Stomach (tissue), 19 donors: ENCODE measurements at places on chromosomes 2 and 18.

- DNase-seq: no peak
Measured at GRCh38 chr2:19786408-19787058, 115.2 kb downstream of the TTC32 start.

- no peak for DNase-seq
Measured at GRCh38 chr2:188845692-188846091, 128.5 kb upstream of the COL3A1 start.

DNA sequence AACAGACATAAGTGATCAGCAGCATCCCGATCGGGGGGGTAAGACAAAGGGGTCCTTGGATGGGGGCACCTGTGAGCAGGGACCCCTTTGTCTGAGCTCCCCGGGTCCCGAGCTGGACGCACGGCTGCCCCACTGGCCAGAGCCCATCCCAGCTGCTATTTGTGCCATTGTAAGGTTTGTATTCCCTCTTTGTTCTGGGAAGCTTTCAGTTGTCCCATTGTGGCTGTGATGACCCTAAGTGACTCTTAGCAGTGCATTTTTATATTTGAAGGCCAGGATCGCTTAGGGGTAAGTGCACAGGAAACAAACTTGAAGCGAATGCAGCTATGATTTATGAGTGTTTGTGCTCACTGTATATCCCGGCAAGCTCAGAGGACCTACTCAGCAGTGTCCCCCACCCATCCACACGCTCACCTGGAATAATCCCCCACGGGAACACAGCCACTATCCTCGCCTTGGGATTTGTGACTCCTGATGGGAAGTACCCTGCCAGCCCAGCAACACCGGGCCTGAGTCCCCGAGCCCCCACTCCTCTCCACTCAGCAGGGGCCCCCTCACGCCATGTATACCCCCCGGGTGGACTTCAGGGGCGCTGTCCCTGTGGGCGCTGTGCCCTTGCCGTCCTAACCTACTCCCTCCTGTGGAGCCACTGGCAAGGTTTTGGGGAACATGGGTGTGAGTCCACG lies 80.1 kb downstream of the MBP start:
- DNase-seq: no peak

DNA sequence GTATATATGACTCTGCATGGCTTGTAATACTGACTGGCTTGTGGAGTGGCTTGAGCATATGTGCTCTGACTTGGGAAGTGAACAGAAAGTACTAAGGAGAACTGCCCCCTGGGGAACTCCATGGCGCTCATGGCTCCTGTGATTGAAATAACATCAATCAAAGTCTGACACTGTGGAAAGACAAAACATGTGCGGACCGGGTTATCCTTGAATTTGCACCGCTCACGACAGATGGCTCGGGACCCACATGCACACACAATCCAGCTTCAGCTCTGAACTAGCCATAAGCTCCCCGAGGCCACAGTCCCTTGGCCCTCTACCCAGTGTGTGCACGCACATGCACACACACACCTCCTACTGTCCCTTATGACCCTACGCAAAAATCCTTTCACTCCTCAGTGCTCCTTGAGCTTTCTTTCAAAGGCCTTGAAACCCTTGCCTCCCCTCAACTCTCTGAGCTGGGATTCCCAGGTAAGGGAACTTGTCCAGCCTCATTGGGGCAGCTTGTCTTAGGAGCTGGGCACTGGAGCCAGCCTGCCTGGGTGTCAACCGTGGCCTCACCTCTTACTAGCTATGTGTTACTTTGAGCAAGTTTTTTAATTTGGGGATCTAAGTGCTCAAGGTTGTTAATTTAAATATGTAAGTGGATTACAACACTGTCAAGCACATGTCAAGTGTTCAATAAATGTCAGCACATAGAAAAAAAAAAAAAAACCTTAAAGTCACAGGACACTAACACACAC lies 43.6 kb downstream of the MRPS5 start:
- DNase-seq: no peak

DNA sequence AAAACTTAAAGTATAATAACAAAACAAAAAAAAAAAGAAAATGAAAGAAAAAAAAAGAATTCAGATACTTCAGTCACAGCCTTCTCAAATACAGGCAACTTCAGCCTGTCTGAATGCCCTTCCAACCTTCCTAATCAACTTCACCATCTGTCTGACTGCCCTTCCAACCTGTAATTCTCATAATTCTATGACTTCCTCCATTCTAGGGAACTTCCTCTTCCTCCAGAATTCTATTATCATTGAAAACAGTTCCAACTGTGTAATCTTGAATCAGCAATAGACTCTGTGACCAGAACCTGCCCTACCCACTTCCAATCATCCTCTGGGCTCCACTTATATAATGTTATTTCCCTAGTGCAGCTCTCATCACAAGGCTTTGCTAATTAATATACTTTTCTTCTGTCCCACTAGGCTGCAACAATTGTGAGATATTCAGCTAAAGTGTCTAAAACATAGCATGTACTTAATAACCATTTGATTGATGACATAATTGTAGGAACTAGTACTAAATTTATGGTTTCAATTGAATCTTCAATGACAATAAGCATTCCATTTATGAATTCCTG lies 127.3 kb downstream of the UPP2 start:
- DNase-seq: no peak

DNA sequence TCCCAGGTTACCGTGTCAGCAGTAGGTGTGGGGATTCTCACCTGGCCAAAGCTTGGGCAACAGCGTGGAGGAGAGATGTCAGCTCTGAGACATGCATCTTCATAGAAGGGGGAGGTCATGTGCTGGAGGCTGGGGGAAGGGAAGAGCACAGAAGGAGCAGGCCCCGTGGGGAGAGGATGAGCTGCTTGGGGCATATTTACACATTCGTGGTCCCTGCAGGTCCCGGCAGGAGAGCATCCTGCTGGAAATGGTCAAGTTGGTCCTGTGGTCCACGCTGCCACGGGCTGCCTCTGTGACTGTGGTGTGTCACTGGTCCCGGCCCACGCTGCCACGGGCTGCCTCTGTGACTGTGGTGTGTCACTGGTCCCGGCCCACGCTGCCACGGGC lies 195.1 kb upstream of the TWIST2 start:
- DNase-seq: no peak

DNA sequence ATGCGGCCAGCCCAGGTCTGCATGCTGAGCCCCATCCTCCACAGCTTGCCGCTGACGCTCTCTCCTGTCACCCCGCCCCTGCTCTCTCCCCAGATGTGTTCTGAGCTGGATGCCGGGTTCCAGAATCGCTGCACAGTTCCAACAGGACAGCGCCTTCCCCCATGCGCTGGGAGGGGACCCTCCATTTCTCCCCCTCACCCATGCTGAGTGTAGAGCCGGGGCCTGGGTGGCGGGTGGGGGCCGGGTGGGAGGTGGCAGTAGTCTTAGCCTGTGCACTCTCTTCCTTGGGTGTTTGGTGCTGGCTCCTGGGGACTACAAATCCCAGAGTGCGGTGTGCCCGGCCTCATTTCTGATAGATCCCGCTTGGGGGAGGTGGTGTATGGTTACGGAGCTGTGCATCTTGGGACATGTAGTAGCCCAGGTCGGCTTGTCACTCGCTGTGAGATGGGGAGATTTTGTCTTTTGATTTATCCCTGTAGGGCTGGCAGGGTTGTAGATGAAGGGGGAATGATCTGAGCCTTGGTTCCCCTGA lies 6.8 kb downstream of the DNAJB2 start:
- DNase-seq: no peak

- no peak for DNase-seq
Measured at GRCh38 chr2:487186-488079, 189.8 kb downstream of the TMEM18 start.

GRCh38 chr2:218517434-218518206 lies 50.5 kb downstream of the USP37 start:
- no peak for DNase-seq

DNA sequence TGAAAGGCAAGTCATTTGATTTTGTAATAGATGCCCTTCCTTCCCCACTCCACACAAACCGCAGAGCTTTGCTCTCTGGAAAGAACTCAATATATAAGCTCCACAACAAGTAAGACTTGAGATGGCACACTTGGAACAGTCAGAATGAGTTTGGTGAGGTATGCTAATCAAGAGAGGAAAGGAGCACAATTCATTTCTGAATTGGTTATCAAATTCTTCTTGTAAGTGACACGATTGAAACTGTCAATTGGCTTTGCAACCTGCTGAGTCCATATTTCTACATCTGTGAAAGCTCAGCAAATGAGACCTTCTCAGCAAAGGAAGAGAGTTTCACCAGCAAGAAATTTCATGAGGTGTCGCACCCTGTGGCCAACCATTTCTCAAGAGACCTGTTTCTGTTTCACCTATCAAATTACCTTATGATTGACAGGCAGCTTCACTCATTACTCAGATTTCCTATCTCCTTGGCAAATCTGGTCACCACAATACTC lies 19.1 kb downstream of the CTLA4 start:
- DNase-seq: no peak

GRCh38 chr2:875687-876615 lies 74.7 kb upstream of the SNTG2 start:
- DNase-seq: peak; percentile 15

- no peak for DNase-seq
Measured at GRCh38 chr2:194270648-194271047, 1386.4 kb upstream of the SLC39A10 start.

DNA sequence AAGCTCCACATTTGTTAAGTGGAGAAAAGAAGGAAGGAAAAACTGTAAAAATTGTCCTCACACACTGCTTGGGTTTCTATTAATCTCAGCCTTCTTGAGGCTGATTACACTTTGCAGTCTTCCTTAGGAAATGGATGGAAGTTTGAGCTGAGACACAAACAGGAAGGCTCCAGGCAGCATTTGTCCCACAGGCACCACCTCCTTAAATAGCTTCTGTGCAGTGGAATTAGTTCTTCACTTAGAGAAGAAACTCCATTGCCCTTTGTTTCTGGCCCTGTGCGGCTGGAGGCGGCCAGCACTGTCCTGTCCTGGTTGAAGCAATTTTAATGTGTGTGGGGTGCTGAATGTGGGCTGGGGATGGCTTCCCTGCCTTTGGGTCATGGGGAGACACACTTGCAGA lies 44.3 kb downstream of the ARHGAP28 start:
- DNase-seq: no peak

- DNase-seq: no peak
Measured at GRCh38 chr2:134458950-134459349, 205.1 kb downstream of the MGAT5 start.

DNA sequence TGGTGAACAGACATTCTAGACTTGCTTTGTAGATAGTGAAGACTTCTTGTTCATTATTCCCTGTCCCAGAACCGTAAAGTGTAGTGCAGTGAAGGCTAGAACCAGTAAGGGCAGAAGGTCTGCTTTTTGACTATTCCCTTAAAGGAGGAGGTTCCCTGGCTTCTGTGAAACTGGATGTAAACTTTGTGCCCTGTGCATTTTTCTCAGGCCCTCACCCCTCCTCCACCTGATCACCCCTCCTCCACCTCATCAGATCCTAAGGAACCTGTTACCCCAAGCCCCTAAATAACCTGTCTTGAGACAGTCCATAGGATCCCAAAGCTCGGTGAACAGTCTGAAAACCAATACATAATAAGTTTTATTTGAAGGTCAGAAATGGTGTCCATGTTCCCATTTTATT lies 33.7 kb downstream of the SFT2D3 start:
- DNase-seq: peak; percentile 9

GRCh38 chr2:135586148-135586547 lies 54.9 kb downstream of the R3HDM1 start:
- DNase-seq: no peak

- no peak for DNase-seq
Measured at GRCh38 chr18:24306201-24306600, 91.4 kb downstream of the OSBPL1A start.

DNA sequence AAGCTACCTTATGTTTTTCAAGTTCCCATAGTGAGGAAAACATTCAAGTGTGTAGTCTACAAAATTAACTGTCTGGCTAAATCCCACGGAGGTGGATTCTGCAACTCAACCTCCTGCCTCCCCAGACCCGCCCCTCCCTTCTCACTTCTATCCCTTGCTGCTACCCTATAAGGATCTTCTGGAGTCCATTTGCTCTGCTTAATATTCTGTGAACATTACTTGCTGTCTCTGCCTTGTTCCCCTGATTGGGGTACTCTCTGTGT lies 163.2 kb downstream of the KCNE4 start:
- DNase-seq: no peak

DNA sequence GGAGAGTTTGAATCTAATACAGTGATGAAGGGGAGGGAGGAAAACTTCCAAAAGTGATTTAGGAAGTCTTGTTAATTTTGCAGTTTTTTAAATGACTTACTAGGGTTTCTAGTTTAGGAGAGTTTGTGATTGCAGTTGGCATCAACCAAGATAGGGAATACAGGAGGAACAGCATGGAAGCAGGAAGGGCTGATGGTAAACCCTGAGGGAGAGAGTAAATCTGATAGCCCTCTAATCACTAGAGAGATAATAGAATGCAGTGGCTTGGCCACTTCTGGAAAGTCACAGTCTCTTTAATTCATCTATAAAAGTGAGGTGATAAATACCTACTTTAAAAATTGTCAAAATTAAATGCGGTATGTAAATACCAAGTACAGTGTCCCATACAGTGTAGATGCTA lies 5.6 kb downstream of the YPEL5 start:
- DNase-seq: no peak

DNA sequence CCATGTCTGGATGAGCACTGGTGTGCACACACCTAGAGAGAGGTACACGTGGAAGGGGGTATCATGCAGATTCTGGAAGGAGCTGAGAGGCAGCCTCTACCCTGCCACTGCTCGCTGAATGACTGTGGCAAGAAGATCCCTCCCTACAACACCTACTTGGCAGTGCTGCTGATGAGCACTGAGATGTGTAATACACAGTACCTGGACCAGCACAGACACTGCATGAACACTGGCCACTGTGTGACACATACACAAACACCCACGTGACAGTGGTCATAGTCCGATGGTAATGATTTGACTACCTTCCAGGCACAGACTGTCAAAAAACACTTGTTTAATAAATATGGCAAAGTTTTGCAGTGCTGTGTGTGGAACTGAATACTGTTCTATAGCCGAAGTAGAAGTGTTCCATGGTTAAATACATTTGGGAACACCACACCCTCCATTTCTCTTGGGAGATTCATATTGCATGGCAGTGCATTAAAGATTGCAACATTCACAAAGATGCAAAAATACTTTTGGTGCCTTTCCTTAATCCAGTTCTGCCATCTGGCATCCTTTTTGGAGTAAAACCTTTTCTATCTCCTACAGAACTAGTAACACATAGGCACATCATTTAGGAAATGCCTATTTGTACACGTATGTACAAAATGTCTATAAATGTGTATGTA lies 29.6 kb downstream of the MRPS5 start:
- no peak for DNase-seq

GRCh38 chr2:69972822-69973221 lies 11.4 kb upstream of the ASPRV1 start:
- no peak for DNase-seq

DNA sequence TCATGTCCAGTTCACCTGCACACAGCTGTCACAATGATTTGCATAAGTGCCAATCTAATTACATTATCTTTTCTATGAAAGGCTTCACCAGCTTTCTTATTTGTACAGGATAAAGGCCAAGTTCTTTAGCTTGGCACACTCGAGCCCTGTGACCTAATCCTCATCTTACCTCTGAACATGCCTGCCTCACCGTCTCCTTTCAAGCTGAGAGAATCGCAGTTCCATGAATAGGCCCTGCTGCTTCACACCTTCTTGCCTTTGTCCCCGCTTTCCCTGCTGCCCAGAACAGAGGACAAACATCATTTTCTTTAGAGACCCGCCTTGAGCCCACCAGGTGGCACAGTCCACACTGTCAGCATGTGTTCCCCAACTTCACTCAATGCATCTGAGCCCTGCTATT lies 1094.7 kb downstream of the BCL11A start:
- peak; percentile 27 for DNase-seq

GRCh38 chr2:195388028-195388427 lies 269.0 kb upstream of the SLC39A10 start:
- no peak for DNase-seq
